SHP77 treated with DMSO at 0.1 percent for 48 hours (cell line): ENCODE measurements at places on chromosomes 7 and 10.

GRCh38 chr7:87216701-87217508 lies 2.6 kb downstream of the TMEM243 start:
- no peak for DNase-seq

GRCh38 chr10:13001887-13002212 lies 337 bp upstream of the CCDC3 start:
- no peak for DNase-seq

- no peak for DNase-seq
Measured at GRCh38 chr10:63527401-63527800, 6.2 kb downstream of the REEP3 start.

GRCh38 chr10:32084185-32084851 lies 28.1 kb upstream of the KIF5B start:
- no peak for DNase-seq

- no peak for DNase-seq
Measured at GRCh38 chr10:78778444-78779338, 290.1 kb upstream of the ZMIZ1 start.

GRCh38 chr10:84935772-84936171 lies 607.4 kb downstream of the CCSER2 start:
- DNase-seq, result no peak

DNA sequence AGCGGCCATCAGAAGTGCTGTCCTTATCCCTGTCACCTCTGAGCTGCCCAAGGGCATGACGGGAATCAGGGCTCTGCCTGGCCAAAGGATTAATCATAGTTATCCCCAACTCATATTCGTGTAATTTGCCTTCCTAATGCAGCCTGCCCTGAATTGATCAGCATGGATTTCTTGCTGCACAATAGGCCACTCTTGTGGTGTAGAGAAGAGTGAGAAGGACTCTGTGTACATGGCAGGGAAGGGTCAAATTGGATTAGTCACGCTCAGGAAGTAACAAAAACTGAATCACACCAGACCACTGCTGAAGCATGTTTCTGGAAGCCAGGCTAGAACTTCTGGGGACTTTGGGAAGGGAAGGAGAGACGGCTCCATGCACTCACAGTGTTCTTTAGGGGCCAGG lies 227.0 kb downstream of the BUB3 start:
- DNase-seq, result no peak

- DNase-seq, result no peak
Measured at GRCh38 chr7:116978006-116978405, 24.7 kb downstream of the ST7 start.

DNA sequence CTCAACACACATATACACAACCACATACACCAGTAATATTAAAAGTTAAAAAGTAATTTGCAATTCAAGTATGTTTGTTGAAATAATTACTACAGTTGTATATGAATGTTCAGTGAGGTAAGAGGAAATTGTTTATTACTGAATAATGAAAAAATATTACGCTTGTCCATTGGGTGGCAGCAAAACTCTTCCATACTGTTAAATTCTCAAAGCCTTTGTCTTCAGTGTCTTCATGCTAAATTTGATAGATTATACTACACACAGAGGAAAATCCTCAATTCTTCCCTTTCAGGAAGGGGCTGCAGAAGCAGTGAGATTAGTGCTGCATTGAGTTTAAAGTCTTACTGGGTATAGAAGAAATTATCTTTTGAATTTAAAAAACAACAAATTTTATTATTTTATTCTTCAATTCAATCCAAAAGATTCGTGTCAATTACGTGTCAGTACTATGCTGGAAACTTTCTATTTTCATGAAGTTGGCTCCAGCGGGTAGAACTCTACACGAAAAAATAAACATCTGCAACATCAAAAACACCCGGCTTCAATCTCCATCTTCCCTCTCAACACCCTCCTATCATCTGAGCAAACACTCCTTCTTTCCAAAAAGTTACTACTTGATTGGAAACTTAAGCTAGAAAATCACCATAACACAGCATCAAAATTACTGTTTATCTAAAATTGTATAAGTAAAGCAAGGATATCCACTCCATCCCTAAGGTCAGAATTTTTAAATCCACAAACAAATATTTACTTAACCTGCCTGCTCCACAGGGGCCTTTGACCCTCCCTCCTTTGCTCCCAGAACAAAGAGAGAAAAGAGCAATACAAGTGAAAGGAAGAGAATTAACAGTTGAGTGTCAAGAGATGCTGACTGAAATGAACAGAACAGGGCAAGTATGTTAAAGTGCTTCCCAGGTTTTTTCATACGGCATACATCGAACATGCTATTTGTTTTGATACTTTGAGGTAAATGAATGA lies 37.0 kb upstream of the TES start:
- no peak for DNase-seq

- DNase-seq, result no peak
Measured at GRCh38 chr10:94123258-94123995, 129.7 kb downstream of the PLCE1 start.

DNA sequence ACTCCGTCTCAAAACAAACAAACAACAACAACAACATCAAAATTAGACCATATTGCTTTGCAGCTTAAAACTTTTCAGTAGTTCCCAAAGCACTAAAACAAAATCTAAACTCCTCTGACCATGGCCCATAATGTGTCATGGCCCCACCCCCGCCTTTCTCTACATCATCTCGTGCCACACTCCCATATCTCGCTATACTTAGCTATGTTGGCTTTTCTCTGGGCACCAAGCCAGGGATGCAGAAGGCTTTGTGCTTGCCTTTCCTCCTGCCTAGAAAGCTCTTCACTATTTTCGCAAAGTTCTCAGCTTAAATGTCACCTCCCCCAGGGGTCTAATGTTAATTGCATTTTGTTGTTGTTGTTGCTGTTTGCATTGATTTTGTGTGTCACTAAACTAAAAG lies 15.1 kb upstream of the SLC16A12 start:
- DNase-seq, result peak; percentile 29

GRCh38 chr7:155710530-155710929 lies 66.1 kb downstream of the RBM33 start:
- DNase-seq, result no peak

GRCh38 chr10:57979956-57980355 lies 287.7 kb downstream of the IPMK start:
- DNase-seq, result no peak

GRCh38 chr7:140927351-140927750 lies 2.6 kb upstream of the BRAF start:
- no peak for DNase-seq

DNA sequence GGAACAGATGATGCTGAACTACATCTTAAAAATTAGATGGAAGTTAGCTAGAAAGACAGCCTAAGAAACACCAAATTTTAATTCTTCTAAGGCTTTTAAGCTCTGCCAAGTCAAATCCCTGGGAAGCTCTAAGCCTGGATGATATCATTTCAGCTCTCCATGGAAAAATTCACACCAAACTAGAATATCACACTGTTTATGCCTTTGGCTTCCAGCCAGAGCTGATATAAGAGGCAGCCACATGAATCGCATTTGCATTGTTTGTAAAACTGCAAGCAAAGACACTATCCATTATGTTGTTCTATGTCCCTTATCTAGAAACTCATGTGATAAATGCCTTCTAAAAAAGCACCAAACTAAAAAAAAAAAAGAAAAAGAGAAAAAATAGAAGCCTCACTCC lies 430.4 kb downstream of the GRID1 start:
- no peak for DNase-seq

DNA sequence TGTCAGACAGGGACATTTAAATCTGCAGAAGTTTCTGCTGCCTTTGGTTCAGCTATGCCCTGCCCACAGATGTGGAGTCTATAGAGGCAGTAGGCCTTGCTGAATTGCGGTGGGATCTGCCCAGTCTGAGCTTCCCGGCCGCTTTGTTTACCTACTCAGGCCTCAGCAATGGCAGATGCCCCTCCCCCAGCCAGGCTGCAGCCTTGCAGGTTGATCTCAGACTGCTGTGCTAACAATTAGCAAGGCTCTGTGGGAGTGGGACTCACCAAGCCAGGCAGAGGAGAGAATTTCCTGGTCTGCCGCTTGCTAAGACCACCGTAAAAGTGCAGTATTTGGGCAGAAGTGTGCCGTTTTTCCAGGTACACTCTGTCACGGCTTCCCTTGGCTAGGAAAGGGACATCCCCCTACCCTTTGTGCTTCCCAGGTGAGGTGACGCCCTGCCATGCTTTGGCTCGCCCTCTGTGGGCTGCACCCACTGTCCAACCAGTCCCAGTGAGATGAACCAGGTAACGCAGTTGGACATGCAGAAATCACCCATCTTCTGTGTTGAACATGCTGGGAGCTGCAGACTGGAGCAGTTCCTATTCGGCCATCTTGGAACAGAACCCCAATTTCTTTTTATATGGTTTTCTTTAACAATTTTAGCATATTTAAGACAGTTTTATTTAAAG lies 28.4 kb upstream of the VWDE start:
- DNase-seq, result peak; percentile 78

DNA sequence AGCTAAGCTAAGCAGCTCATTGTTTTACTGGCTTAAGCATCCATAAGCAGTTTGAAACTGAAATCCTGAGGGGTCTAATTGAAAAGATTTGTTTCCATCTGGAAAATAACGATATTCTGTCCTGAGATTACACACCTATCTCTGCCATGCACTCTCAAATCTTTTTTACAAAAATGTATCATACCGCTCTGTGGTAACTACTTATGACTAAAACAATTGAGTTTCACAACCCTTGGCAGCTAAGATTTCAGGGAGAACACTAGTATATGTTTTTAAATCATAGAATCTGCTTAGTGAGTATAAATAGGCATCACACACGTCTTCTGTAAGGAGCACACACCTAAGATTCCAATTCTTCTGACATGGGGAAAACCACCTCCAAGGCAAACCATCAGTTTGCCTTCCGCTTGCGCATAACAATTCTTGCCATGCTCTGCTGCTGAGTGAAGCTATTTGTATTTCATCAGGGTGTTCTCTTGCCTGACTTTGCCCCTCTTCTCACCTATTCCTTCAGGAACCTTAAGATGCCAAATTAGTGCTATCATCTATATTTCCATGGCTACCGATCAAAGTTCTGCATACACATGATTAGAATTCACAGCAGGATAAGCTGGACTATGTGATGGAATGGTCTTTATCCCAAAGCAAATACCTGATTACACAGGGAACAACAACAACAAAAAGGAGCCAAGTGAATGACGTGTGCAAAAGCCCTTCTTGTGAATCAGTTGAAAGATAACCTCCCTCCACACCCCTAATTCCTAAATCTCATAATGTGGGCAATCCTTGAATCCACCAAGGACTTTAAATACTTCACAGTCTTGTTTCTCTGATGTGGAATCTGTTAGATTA lies 40.9 kb downstream of the PRPF18 start:
- no peak for DNase-seq

GRCh38 chr7:67549126-67549525 lies 552.5 kb downstream of the TYW1 start:
- DNase-seq, result no peak

DNA sequence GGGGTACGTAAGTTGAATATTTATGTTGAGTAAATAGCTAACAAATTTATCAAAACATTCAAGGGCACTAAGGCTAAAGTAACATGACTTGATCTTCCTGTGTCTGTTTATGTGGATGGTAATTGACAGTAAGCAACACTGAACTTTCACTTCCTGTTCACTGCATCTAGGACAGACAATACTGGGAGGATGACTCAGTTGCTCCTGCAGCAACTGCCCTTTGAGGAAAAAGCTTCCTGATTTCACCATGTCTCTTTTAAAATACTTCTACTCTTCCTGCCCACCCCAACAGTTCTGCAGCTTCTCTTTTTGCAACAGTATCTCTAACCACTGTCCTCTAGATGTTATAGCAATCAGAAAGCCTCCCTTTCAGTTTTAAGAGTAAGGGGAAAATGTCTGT lies 76.6 kb upstream of the HGF start:
- DNase-seq, result no peak

- no peak for DNase-seq
Measured at GRCh38 chr10:33376976-33377657, 42.6 kb upstream of the NRP1 start.

GRCh38 chr10:14727924-14728323 lies 46.8 kb downstream of the FAM107B start:
- DNase-seq, result no peak

DNA sequence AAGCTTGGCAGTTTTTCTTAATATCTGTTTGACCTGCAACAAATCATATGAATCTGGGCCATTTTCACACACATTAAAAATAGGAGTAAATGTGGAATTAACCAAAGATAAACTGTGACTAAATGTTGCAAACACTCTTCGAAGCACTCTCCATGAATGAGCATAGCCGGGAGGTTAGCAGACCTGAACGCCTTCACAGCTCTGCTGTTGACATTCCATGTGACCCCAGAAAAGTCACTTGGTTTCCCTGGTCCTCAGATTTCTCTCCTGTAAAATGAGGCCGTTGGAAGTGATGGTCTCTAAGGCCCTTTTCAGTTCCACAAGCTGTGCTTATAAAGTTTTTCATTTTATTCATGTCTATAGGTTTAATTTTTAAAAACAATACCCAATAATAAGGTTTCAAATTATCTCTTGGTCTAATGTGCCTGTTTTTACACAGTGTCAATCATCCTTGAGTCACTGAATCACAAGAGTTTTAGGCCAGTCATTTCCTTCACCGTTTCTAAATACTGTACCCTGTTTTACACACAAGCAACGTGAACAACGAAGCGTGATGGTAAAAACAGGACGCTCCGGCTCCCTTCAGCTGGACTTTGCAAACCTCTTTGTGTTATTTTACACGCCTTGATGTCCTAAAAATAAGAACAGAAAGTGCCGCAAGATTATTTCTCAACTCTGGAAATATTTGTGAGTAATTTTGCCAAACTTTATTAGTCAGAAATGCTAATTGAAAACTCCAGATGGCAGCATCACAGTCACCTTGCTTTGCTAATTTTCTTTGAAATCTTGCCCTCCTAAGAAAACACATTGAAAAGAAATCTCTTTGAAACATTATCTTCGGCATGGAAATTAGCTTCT lies 38.6 kb upstream of the MET start:
- no peak for DNase-seq

- no peak for DNase-seq
Measured at GRCh38 chr7:42456267-42456666, 219.3 kb upstream of the GLI3 start.

DNA sequence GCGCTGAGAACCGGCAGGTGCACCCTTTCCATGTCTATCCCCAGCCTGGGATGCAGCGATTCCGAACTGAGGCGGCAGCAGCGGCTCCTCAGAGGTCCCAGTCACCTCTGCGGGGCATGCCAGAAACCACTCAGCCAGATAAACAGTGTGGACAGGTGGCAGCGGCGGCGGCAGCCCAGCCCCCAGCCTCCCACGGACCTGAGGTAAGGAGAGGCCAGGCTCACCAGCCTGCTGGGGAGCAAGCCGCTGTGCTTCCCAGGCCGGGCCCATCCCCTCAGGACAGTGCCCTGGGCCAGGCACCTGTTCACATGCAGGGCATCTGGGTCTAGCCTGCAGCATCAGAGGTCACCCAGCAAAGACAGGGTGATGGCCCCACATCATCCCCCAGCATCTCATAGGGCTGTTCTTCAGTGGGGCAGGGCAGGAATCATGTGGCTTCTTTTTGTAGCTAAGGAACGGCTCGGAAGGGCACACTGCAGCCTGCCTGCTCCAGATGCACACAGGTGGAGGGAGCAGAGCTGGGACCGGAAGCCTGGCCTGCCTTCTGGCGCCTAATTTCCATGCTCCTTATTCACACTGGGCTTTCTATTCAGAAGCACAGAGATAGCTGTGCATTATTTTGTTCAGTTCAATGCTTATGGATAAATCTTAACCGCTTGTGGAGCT lies 18.9 kb downstream of the BAG3 start:
- DNase-seq, result no peak
